C1 segment of cervical spinal cord (tissue), 14 donors: ENCODE measurements at places on chromosomes 3 and 15.

- no peak for DNase-seq
Measured at GRCh38 chr3:182925330-182925943, 54.9 kb downstream of the DCUN1D1 start.

- DNase-seq = no peak
Measured at GRCh38 chr15:76059320-76060117, at the start of gene TMEM266. Gene TMEM266 (plus strand): TSS chr15:76059985. CDS start chr15:76134264, 74,279 bp downstream.

DNA sequence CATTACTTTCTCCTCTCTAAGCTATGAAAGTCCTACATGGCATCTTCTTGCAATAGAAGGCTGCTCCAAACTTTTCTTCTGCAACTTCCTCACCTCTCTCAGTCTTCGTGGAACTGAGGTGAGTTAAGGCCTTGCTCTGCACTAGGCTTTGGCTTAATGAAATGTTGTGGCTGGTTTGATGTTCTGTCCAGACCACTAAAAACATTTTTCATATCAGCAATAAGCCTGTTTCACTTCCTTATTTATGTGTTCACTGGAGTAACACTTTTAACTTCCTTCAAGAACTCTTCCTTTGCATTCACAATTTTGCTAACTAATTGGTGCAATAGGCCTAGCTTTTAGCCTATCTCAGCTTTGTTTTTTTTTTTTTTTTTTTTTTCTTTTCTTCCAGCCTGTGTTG is 335.3 kb upstream of the NECTIN3 start:
- no peak for DNase-seq

GRCh38 chr3:5012367-5012766 is 33.1 kb downstream of the BHLHE40 start:
- DNase-seq = no peak

GRCh38 chr15:85397151-85397550 is 16.7 kb downstream of the AKAP13 start:
- DNase-seq = no peak

- DNase-seq = no peak
Measured at GRCh38 chr15:28914046-28914445, 28.3 kb downstream of the APBA2 start.

- no peak for DNase-seq
Measured at GRCh38 chr15:70376031-70376928, 278.6 kb upstream of the TLE3 start.

GRCh38 chr3:105812194-105812586 is 56.6 kb downstream of the CBLB start:
- no peak for DNase-seq

DNA sequence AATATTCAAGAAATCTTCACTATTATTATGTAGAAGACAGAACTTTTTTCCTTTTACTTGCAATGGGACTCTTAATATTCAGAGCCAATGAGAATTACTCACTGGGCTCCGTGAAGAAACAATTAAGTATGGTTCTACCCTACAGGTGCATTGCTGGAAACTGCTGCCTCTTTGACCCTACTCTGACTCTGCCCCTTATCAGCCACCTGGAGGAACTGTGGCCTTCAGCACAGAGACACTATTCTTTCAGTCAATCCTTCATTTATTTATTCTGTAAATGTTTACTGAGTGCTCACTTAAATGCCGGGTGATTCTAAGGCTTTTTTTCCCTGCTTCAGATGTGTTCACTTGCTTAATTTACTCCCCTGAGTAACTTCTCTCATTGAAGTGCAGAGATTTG is 163.2 kb downstream of the SYNPR start:
- no peak for DNase-seq

- DNase-seq = no peak
Measured at GRCh38 chr3:3906171-3906570, 106.9 kb downstream of the LRRN1 start.

- no peak for DNase-seq
Measured at GRCh38 chr15:73952913-73953750, 26.9 kb downstream of the LOXL1 start.

- no peak for DNase-seq
Measured at GRCh38 chr15:35697549-35698299, 151.8 kb upstream of the DPH6 start.

DNA sequence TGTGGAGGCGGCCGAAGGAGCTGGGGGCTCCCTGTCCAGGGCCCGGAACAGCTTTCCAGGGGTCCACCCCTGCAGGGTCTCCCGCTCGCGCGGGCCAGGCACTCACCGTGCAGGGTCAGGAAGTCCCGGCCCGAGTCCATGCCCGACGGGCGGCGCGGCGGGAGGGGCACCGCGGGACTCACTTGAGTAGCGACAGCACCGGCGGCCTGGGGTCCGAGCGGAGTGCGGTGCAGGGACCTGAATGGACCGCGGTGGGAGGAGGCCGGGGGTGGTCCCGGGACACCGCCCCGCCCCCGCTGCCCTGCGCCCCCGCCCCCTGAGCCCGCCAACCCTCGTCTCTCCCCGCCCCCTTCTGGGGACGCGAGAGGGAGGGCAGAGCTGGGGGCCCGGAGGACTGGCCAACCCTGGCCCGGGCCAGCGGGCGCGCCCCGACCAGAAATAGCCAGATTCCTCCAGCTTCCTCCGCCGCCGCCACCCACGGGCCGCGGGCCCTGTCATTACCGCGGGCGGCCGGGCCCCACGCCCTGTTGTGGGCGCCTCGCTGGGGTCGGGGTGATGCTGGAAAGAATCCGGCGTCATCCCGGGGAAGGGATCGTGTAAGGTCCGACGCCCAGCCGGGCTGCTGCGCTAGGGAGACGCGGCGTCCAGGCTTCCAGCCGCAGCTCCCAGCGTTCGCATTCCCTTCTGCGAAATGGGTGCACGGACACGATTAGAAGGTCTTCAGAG is at the start of gene PLCD1:
Gene PLCD1 (minus strand): TSS at position 243 of the 726 bp plus-strand sequence. CDS start 103 bp downstream, at position 140.
- no peak for DNase-seq

DNA sequence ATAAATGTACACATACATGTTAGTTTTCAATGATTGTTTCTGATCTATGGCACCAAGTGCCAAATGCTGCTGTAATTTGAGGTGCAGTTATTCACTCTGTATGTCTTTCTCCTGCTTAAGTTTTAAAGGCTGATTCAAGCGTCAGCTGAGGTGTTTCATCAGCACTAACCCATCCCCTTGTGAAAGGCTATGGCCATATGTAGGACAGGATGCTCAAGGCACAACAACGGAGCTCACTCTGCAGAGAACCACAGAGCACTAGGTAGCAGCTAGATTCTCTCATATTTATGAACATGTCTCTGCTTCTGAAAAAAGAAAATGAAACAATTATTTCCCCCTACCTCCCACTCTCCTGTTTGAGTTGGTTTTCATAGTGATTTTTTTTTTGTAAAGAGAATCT is 340.0 kb upstream of the TMCO5A start:
- DNase-seq = no peak

DNA sequence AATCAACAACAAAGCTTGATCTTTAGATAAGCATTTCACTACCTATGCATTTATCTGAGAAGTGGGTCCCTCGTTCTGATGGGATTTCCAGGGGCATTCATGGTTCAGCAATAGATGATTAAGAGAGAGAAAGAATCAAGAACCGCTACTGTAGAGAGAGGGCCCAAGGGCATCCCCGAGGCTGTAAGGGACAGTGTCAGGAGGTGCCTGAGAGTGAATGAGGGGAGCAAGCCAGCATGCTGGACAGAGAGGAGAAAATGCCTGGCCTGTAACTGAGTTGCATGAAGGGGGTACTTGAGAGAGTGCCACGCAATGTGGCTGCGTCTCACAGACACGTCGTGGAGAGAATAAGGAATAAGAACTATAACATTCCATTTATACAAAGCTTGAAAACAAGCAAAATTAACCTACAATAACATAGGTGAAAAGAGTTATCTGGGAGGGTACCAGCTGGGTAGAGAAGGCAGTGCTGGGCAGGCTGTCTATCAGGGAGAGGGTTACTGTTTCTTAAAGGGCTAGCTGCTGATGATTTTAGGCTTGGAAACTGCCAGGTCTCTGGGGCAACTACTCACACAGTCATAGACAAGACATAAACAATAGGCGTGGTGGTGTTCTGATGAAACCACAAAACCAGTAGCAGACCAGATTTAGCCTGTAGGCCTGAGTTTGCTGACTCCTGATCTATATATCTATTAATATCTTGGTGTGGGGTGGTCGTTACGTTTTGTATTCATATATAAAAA is 374.6 kb upstream of the CFAP20DC start:
- DNase-seq = no peak

GRCh38 chr15:67361100-67361499 is 106.5 kb downstream of the IQCH start:
- DNase-seq = no peak

DNA sequence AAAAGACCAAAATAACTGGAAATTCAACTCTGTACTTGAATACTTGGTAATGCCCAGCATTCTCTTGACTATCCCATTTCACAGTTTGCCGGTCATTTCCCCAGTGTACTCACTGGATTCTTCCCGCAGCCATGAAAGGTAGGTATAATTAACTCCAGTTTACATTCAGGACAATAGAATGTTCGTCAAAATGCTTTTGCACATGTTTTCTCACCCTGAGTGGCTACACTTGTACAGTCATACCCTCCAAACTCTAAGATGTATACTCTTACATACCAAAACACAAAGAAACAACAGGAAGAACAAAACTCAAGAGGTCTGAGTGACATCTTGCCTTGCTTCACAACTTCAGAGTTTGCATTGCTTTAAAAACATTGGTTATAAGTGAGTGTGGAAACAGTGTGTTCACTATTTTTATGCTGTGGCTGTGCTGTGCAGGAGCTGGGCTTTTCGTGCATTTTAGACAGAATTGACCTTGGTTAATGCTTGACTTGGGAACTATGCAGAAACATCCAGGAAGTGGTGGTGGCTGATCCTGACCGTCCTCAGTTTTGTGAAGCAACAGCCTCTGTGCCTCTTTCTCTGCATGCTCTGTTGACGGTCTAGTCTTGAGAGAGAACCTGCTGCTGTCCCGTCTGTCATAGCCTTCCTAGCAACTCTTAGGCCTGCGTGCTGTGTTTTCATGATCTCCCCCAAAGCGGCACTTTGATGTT is 90.5 kb downstream of the IGF1R start:
- no peak for DNase-seq

DNA sequence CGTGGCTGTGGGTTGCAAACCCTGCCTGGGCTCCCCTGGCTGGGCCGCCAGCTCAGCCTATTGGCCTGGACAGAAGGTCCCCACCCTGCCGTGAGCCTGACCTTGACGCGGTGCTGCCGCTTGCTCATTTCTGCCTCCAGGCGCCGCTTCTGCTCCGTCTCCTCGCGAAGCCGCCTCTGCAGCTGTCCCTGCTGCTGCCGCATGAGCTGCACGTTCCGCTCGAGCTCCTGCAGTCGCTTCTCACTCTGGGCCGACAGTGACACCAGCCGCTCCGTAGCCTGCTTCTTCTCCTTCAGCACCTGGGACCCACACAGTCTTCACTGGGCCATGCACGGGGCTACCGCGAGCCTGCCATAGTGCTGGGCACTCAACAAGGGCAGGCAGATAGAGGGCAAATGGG is 21.7 kb downstream of the KIF7 start:
- DNase-seq = no peak

DNA sequence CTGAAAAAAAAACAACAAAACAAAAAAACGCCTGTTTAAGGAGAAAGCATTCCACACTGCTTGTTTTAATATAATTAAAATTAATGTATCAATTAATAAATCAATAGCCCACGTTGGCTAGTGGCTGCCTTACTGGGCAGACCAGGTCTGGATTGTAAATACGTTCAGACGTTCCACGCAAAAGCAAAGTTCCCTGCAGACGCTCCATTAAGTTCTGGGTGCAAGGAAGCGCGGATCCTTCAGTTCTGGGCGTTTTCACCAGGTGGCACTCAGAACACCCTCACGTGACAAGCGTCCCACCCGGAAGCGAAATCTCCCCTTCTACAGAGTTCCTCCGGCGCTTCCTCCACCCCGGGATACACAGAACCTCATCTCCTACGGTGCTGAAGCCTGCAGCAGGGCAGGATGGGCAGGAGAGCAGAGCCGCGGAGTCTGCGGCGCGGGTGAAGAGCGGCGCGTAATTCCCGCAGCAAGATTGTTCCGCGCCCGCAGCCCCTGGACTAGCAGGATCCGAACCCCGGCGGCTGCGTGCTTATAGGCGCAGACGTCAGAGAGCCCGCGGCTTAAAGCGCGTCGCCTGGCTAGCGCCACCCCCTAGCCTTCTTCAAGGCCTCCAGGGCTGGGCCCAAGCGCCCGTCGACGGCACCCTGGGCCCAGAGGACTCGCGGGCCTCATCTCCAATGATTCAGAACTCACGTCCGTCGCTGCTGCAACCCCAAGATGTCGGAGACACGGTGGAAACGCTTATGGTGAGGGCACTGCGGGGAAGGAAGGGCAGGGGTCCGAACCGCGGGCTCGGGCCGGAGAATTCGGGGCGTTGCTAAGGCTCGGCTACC is at the start of gene SLC25A38:
Gene SLC25A38 (plus strand): TSS at position 326 of the 836 bp plus-strand sequence. CDS start 355 bp downstream, at position 681.
- no peak for DNase-seq

DNA sequence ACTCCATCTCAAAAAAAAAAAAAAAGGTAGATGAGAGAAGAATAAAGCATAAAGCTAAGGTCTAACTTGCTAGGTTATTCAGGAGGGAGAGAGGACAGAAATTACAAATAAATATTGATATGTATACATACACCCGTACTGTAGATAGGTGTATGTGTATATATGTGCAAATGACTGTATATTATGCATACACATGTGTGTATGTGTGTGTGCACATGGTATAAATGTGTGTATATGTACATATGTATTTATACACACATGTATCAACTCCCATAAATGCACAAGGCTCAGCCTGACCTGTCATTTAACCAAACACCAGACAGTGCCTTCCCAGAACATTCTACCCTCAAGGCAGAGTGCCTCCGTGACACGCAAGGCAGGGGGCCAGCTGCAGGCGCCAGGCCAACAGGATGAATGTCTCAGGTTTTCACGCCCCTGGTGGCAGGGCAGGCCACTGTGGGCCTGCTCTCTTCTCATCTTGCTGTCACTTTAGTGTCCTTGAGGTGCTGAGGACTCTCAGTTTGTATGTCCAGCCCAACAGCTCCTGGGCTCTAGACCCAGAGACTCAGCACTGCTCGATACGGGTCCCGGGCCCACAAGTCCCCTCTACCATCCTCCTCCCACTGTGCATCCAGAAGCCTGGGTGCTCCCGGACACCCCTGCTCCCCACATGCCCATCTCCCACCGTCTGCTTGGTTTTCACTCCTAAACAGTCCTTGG is 40.4 kb downstream of the TM2D3 start:
- no peak for DNase-seq

- DNase-seq = no peak
Measured at GRCh38 chr3:178370387-178370786, 165.8 kb upstream of the KCNMB2 start.

DNA sequence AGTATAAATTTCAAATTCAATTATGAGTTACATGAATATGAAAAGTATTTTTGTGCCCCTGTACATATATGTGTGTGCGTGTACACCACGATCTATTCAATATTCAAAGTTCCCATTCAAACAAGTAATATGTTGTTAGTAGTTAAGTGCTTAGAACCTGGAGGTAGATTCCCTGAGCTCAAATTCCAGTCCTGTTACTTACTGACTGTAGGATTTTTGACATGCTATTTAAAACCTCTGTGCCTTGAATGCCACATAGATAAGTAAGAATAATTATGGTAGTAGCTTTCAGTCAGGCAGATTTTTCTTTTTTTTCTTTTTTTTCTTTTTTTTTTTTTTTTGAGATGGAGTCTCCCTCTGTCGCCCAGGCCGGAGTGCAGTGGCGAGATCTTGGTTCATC is 53.3 kb upstream of the CMSS1 start:
- no peak for DNase-seq

GRCh38 chr3:12286927-12287726 is 1.7 kb upstream of the PPARG start:
- DNase-seq = no peak
